ENCODE measurements at places on chromosomes 12 and 14. TPM values are rescaled to one million over a fixed set of nuclear protein-coding genes. Genes with fewer than 3 reads are reported as not detected.

Gene KRT79
- total RNA-seq: not detected

Gene OR4E2
- total RNA-seq: not detected

Gene KRT83
- not detected for total RNA-seq

Gene PRH2
- total RNA-seq: not detected

Gene ASPG
- total RNA-seq: not detected

Gene FAM181A
- not detected for total RNA-seq

Gene RAD9B
- total RNA-seq: 1.5 TPM

Gene KRT85
- total RNA-seq: not detected

Gene COX8C
- total RNA-seq: 0.79 TPM

Gene PPP1R36
- total RNA-seq: not detected

Gene IRAK3
- total RNA-seq: 0.32 TPM

Gene LRIG3
- total RNA-seq: not detected

Gene KCNC2
- not detected for total RNA-seq

Gene NKX2-1
- not detected for total RNA-seq

Gene AQP6
- total RNA-seq: not detected

Gene PLBD1
- not detected for total RNA-seq

Gene SP1
- 91.9 TPM for total RNA-seq

Gene PITPNM2
- 15.4 TPM for total RNA-seq

Gene MORN3
- 2.9 TPM for total RNA-seq

Gene DDX47
- 86.6 TPM for total RNA-seq

Gene CLEC1A
- not detected for total RNA-seq

Gene SLC17A8
- total RNA-seq: not detected

Gene PPP1R12A
- 56.3 TPM for total RNA-seq

Gene NID2
- not detected for total RNA-seq

Measured in activated naive CD4-positive, alpha-beta T cell treated with anti-CD3 and anti-CD28 coated beads for 36 hours (primary cell).